Stimulated activated CD8-positive, alpha-beta memory T cell treated with anti-CD3 and anti-CD28 coated beads, Interleukin-2, amount 100 ng/mL, for 48 hours (primary cell): ENCODE measurements at places on chromosomes 7 and 10.
A peak's percentile ranks its signal among the peaks of the same experiment; 100 is the strongest.

DNA sequence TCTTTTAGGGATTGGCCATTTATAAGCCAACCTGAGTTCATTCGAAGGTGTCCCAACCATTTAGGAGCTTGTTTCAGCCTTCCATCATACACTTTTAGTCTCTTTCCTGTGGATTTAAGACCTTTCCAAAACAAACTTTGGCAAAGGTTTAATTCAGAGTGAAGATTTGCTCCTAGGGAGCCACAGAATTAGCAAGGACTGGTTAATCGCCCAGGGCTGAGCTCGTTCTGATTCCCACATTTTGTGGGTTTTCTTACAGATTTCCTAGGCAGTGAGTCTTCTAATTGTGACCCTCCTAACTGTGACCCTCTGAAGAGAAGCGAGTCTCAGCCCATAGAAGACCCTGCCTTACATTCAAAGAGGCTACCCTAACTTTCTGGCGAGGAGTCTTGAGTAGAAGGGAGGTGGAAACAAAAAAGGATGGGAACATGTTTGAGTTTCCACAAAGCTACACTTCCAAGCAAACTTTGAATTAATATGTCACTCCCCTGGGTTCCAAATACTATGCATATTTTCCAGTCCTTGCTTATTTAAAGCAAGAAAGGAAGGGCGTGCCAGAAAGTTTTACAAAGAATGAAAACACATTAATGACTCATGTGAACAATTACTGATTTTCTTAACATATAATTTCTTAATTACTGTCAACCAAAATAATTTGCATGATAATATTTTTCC, 118.3 kb downstream of the ARID5B start:
- DNase-seq: no peak

GRCh38 chr10:51313251-51313650, 239.0 kb downstream of the PRKG1 start:
- no peak for DNase-seq

DNA sequence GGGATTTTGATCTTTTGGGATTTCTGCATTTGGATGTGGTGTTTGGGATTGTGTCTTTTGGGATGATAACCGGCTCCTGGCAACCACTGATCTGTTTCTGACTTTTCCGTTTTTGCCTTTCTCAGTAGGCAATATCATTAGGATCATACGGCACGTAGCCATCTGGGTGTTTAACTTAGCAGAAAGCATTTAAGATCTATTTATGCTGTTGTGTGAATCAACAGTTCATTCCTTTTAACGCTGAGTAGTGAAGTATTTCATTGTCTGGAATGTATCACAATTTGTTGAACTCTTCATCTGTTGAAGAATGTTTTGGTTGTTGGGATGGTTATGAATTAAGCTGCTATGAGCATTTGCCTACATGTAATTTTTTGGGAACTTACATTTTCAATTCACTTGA, 459.6 kb downstream of the SDK1 start:
- no peak for DNase-seq

DNA sequence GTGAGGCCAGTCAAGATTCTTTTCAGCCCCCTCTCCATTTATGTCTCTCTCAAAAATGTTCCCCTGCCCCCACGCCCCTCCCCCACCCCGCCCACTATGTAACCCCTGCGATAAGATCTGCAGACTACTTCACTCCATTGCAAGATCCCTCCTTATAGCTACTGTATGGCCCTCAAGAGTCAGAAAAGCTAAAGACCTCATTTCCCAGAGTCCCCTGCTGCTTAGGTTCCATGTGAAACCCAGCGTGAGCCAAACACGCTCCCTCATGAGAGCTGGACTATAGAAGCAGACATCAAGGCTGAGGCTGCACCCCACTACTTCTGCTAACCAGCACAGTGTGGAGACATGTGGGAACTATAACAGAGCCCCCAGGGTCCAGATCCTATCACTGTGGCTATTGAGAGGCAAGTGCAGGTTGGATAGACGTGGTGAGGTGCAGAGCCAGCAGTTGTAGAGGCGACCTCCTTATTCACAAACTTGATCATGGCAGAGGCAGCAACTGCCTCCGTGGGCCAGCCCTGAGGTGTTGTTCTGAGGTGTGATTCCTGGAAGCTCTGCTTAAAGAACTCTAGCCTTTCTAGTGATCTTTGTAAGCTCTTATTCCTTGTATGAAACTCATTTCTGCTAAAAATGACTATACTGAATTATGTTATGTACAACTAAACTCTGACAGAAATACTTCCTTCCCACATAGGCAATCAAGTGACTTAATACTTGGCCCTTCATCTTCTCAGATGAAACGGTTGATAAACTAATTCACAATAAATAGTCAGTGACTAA, 117.0 kb upstream of the ARID5B start:
- peak; percentile 40 for DNase-seq

DNA sequence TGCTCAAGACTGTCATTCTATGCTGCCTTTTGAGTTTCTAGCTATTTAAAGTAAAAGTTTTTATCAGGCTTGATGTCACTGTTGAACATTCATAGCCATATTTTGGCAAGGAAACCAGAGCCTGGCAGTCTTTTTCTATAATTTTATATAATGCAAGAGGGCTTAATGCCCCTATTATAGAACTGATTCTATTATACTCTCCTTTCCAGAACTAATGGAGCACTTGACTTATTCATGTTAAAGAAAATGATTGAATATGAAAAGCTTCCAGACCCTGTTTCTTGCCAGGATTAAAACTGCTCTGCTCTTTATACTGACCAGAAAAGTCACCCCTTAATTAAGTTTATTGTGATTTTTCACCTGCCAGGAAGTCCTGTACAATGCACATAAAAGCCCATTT, 337.6 kb upstream of the CHRM2 start:
- DNase-seq: no peak

GRCh38 chr7:132492823-132493445, 83.3 kb downstream of the PLXNA4 start:
- DNase-seq: no peak

DNA sequence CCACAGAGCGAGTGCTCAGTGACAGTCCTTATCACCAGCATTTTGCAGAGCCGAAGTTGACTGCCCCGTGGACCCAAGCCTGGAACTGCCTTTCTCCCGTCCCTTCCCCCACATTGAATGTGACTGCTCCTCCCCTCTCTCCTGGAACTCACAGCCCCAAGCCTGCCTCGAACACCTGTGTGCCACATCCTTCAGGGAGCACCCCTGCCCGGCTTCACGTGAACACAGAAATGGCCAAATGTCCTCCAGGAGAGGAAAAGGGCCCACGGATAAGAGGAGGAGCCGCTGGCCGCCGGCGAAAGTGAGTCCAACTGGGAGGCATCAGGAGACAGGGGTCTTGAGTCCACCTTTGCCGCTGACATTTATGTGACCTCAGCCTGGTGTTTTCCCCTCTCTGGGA, 16.2 kb downstream of the STX1A start:
- no peak for DNase-seq

GRCh38 chr7:121372376-121373010, 23.6 kb downstream of the FAM3C start:
- no peak for DNase-seq

DNA sequence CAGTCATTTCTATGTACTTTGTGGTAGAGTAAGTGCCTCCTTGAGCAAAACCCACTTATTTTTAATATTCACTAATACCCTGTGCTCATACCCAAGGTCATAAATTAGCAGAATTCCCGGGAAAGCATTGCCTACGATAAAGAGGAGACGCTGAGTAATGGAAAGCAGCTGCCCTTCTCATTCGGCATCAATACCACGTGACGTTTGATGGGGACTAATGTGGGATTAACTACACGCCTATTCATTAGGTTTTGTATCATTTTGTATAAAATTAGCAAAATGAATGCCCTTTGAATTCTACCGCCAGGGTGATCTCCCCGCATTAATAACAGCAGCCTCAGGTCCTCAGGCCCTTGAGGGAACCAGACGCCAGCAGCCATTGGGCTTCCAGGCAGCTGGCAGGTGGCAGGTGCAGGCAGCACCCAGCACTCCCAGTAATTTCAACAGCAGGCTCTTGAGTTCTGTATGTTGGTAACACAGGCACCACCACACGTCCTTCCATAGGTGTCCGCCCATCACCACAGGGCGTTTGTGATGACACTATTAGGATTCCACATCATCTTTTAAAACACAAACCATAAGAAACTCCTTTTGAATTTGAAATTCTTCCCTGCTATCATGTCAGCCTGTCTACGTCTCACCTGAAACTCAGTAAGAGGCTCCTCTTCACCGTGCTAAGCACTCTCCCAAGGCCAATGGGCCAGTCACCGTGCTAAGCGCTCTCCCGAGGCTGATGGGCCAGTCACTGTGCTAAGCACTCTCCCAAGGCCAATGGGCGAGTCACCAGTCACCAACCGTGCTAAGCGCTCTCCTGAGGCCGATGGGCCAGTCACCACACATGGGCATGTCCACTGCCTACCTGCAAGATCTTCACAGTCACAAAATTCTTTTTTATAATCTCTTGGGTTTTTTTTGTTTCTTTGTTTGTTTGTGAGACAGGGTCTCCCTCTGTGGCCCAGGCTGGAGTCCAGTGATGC, 509.4 kb downstream of the PTPRN2 start:
- DNase-seq: no peak

DNA sequence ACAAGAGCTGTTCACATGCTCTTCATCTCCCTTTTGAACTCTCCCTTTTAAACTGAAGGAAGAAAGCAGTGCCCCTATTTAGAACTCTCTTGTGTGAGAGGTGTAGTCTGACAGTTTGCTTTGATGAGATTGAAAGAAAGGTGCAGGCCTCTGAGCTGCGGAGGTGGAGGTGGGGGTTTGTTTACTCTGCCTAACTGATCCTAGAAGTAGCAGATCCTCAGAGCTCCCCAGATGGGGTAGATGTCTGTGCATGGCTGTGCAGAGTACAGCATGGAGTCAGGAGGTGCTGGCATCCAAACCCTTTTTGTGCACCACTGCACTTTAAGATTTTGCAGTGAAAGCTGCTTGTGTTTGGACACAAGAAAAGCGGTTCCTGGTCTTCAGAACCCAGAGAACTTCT, 58.3 kb downstream of the MINDY4 start:
- no peak for DNase-seq
